ENCODE measurements at places on chromosomes 1 and 21.
A peak's percentile ranks its signal among the peaks of the same experiment; 100 is the strongest.

GRCh38 chr1:11600836-11601235 lies 53.4 kb downstream of the FBXO2 start:
- no peak for DNase-seq

DNA sequence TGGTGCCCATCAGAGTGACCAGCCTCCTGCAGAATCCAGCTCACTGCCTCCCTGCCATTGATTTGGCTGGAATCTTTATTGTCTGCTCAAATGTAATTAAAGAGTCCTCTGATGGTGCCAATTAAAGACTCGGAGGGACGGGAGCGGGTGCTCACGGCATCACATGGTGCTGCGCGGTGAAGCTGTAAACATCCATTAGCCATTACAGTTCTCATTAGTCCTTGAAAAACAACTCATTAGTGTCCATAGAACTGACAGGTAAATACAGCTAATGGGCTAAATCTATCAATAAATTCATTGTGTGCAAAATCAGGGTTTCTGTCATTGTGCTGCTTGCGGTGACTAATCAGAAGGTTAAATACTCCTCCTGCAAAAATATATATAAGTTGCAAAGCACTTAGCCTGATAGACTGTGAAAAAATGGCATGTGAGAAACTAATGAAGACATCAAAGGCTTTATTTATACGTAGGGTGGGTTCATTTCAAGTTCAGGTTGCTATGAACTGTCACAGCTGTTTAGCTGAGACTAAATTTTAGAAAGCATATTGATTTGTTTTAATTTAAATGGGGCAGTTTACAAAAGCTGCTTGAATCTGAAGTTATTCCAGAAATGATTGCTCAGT lies 289.8 kb upstream of the POU3F1 start:
- no peak for DNase-seq

GRCh38 chr1:52057255-52057654 lies 1.2 kb downstream of the BTF3L4 start:
- DNase-seq = peak; percentile 23

DNA sequence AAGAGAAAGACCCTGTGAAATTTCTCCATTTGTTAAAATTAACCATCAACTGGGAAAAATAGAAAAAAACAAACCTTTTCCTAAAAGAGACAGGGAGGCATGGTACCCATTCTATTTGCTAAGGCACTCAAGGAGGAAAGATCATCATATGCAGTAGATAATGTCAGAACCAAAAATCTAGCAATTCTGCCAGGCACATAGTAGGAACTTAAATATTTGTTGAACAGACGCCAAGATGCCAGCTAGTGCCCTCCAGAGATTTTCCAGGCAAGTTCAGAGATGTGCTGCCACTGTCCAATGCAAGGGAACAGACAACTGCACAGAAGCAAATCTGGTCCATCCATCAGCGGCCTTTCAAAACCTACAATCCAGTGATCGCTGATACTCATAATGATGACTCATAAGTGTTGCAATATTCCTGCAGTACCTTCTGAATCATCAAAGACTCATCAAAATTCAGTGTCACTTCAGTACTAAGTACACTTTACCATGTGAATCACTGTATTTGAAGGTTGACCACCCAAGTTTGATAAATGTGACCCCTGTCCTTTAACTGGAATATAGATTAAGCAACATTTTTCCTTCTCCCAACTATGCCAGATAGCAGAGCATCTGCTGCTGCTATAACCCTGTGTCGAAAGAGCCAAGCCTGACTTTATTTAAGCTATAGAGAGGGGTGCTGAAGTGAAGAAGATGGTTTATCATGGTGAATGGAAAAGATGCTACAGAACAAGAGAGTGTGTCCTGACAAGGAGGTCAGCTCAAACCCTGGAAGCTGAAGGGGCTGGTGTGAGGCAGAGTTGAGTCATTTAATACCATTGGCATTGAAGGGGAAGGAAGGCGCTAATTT lies 99.1 kb downstream of the MT1HL1 start:
- no peak for DNase-seq

DNA sequence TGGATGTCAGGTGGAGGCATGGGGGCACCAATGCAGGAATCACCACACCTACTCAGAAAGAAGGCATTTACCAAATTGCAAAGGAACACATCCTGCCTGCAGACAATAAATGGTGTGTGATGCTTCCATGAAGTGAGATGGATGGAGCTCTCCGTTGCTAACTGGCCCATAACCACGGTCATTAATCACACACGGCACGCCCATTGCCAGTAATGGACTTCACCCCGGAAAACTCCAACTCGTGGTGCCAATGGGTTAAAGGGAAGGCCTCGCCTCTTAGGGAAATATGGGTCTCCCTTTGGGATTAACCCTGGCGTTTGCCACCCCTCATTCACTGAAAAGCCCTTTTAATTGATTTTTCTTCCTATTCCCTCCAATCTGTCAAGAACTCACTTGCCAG lies 443.1 kb upstream of the DAB1 start:
- DNase-seq = no peak

DNA sequence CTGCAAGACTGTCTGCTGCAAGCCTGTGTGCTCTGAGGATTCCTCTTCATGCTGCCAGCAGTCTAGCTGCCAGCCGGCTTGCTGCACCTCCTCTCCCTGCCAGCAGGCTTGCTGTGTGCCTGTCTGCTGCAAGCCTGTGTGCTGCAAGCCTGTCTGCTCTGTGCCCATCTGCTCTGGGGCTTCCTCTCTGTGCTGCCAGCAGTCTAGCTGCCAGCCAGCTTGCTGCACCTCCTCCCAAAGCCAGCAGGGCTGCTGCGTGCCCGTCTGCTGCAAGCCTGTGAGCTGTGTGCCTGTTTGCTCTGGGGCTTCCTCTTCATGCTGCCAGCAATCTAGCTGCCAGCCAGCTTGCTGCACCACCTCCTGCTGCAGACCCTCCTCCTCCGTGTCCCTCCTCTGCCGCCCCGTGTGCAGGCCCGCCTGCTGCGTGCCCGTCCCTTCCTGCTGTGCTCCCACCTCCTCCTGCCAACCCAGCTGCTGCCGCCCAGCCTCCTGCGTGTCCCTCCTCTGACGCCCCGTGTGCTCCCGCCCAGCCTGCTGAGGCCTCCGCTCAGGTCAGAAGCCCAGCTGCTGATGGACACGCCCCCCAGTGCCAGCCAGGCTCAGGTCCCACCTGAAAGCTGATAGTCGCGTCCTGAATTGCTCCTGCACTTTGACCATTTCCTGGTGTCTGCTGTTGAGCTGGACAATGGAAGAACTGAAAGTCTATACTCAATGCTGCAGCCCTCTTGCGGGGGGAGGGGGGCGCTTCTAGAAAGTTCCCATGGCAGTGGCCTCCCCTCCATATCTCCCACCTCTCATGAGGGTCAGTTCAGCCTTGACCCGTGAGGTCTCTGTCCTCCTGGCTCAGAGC lies 1.2 kb downstream of the KRTAP10-4 start:
- no peak for DNase-seq

DNA sequence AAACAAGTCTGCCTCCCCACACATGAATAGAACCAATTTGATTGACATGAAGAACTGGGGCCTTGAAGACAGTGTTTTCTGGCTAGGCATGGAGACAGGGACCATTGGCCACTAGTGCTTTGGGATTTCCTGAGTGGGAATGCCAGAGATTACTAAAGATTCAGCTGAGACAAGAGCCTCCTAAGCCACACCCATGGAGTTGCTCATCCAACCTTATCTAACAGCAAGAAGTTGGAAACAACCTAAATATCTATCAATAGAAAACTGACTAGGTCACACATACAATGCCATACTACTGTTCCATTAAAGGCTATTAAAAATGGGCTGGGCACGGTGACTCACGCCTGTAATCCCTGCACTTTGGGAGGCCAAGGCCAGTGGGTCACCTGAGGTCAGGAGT lies 184.1 kb downstream of the ZBTB18 start:
- no peak for DNase-seq

DNA sequence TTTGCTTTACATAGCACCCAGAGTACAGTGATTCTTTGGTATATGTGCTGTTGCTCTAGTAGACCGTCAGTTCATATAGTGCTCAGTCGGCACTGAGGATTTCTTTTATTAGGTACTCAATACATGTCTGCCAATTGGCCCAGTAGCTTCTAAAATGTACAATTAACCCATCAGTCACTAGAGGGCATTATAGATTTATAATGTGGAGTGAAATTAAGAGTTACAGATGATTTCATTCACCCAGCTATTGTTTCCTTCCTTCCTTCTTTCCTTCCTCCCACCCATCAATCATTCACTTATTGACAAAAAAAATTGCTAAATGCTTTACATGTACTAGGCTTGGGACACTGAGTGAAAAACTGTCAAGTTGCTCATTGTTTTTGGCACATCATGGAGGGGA lies 263.6 kb upstream of the USP24 start:
- no peak for DNase-seq

DNA sequence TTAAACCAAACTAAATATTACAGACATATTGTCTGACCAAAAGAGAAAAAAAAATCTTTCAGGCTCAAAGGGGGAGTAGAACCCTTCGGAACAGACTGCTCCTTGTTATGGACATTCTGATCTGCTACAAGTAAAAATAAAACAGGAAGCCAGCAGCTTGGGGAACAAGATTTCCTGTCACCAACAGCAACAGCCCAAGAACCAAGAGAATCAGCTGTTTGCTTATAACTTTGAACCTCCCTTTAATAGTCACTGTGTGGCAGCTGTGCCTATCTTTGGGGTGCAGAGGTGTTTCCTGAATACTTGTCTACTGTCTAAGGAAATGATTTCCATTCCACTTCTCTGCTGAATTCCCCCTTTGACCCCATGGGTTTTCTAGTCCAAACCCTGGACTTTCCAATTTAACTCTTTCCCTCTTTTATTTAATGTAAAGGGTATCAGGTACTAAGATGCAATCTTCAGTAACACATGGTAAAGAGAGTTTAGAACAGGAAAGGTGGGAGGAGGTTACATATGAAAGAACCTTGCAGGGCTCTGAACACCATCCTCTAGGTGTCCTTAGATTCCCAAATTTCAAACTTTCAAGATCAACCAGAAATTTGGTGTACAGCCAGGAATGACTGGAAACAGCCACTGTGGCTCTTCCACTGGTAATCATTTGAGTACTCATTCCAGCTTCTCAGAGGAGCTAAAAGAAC lies 38.6 kb downstream of the GPR3 start:
- DNase-seq = peak; percentile 90

- no peak for DNase-seq
Observed at GRCh38 chr1:154577346-154578057, 9.9 kb downstream of the CHRNB2 start.

- DNase-seq = no peak
Observed at GRCh38 chr1:18769140-18769539, 90.3 kb downstream of the TAS1R2 start.

GRCh38 chr1:119714583-119714982 lies 2.8 kb downstream of the PHGDH start:
- DNase-seq = no peak

DNA sequence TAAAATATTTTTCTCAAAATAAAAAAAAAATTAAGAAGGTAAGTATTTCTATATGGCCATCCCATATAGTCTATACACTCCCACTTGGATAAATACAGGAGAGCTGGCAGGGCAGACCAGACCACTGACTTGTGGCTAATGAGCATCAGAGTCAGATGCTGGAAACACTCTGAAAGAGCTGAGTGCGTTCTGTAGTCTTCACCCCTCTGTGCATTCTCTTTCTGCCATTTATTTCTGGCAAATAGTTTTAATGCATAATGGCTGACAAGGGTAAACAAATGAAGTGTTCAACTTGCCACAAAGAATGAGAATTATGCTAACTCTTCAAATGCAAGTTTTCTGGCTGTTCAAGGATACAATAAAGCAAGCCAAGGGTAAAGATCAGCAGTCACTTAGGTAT lies 191.7 kb downstream of the TTLL7 start:
- DNase-seq = no peak

DNA sequence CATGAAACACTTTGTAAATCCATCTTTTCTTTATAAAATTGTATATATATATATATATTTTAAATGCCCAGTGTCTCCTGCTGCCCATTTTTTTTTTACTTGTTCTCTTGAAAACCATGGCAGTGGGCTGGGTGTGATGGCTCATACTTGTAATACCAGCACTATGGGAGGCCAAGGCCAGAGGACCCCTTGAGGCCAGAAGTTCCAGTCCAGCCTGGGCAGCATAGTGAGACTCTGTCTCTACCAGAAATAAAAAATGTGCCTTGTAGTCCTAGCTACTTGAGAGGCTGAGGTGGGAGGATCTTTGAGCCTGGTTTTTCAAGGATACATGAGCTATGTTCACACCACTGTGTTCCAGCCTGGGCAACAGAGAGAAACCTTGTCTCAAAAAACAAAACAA lies 62.2 kb downstream of the HS2ST1 start:
- DNase-seq = no peak

DNA sequence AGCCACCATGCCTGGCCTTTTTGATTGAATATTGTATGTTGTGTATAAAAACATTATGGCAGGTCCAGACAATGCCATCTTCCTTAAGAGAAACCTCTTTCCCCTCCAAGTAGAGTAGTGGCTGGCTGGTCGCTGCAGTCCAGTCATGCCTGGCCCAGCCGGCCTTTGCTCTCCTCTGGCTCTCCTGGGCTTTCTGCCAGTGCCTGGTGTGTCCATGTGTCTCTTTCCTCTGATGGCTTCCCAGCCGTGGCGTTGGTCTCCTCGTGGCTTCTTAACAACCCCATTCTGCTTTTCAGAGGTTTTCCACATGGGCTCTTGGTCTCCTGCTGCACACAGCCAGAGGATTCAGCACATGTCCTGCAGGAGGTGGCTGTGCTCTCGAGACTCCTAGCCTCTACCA lies 58.7 kb downstream of the DIP2A start:
- DNase-seq = peak; percentile 71

DNA sequence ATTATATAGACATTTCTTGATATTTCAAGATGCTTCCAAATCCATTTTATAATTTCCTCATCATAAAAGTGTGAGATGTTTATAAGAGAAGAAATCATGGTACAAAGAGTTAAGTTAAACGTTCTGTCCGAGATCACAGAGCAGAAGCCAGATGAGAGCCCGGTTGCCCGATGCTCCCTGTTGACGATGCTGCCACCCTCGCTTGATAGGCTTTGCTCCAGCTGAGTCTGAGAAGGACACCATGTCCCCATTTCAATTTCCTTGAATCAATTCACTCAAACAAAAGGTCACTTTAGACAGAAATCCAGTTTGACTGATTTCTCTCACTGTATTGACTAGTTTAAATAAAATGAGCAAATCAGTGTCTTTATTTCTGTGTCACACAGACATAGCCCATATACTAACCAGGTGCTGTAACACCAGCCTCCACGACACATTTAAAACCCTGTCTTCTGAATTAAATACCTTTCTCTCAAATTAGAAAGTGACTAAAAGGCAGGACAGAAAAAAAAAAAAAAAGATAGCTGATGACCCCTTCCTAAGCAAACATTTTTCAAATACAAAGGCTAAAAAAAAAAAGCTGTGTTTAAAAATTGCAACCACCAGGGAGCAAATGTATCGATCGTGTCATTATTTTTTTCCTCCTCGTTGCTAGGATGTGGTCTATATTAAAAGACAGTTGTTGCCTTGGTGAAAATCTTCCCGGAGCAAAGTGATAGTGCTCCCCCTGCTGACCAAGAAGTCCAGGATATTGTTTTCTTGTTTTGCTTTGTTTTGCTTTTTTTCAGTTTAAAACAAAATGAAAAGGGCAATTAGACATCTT lies 35.2 kb downstream of the DNASE2B start:
- DNase-seq = peak; percentile 90

DNA sequence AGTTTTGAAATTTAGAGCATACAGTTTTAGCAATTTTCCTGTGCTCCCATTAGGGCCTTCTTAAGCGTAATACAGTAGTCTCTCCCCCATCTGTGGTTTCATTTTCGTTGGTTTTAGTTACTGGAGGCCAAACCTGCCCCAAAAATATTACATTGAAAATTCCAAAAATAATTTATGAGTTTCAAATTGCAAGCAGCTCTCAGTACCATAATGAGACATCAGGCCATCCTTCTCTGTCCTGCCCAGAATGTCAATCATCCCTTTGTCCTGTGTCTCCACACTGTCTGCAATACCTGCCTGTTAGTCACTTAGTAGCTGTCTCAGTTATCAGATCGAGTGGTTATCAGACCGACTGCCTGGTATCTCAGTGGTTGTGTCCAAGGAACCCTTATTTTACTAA lies 45.4 kb downstream of the ADSS2 start:
- no peak for DNase-seq

Measured in pons (tissue), 1 donor.